PC-3 (cell line): ENCODE measurements at places on chromosomes 3 and 15. TPM values are rescaled to one million over a fixed set of nuclear protein-coding genes. Genes with fewer than 3 reads are reported as not detected.

Gene SPATA12
- total RNA-seq: 0.12 and 0.47 TPM in 2 replicates

DNA sequence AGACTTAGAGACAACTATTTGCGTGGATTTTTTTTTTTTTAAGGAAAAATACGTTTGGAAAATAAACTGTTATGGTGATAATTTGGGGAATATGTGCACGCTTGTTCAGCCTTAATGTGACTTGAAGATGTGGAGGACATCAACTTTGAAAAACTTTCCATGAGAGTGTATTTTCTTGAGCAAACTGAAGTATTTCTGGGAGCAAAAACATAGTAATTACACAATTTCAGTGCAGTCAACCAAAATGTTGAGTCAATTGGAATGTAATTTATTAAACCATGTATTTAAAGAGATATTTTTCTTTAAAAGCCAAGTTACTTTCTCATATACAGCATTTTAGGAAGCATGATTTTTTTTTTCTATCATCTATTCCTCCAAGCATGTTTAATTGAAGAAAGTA lies 80.3 kb upstream of the FLNB start:
- DNase-seq: no peak

Gene IL5RA
- not detected in 2 replicates for total RNA-seq

- no peak for DNase-seq
Measured at GRCh38 chr15:25185156-25185710, 230.4 kb downstream of the SNRPN start.

Gene GOLGA6L7
- total RNA-seq: not detected in 2 replicates

Gene LMAN1L
- not detected in 2 replicates for total RNA-seq

Gene SPSB4
- total RNA-seq: not detected in 2 replicates

DNA sequence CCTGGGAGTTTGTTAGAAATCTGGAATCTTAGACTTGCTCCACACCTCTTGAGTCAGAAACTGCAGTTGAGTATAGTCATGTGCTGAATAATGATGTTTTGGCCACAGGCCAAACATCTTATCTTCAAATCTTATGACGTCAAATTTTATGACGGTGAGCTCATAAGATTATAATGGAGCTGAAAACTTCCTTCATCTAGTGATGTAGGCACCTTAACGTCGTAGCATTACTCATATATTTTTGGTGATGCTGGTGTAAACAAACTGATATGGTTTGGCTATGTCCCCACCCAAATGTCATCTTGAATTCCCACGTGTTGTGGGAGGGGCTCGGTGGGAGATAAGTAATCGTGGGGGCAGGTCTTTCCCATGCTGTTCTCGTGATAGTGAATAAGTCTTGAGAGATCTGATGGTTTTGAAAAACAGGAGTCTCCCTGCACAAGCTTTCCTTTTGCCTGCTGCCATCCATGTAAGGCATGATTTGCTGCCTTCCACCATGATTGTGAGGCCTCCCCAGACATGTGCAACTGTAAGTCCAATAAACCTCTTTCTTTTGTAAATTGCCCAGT lies 268.0 kb upstream of the PROK2 start:
- DNase-seq: no peak

Gene SAMD7
- not detected in 2 replicates for total RNA-seq

GRCh38 chr3:159260049-159260662 lies 458.3 kb downstream of the MFSD1 start:
- DNase-seq: peak; percentile 81

DNA sequence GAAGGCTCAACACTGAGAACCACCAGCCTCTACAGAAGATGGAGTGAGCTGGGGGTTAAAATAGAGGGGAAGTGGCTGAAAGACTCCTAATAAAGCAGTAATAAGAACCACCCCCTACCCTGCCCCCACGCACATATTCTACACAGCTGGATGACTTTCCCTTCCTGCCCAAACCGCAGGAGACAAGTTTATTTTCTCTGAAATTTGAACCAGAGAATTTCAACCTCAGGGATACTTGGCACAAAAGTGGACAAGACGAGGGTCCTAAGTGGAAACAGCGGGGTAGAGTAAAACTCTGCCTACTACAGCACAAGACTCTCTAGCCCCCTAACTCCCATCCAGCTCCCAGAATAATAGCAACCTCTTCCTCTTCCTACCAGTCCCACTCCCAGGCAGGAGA lies 28.4 kb downstream of the USF3 start:
- no peak for DNase-seq

- DNase-seq: peak; percentile 30
Measured at GRCh38 chr15:94206463-94207167, 24.7 kb upstream of the MCTP2 start.
